Mesenchymal stem cell (in vitro differentiated cells and primary cell): ENCODE measurements at places on chromosomes 7 and 10.

DNA sequence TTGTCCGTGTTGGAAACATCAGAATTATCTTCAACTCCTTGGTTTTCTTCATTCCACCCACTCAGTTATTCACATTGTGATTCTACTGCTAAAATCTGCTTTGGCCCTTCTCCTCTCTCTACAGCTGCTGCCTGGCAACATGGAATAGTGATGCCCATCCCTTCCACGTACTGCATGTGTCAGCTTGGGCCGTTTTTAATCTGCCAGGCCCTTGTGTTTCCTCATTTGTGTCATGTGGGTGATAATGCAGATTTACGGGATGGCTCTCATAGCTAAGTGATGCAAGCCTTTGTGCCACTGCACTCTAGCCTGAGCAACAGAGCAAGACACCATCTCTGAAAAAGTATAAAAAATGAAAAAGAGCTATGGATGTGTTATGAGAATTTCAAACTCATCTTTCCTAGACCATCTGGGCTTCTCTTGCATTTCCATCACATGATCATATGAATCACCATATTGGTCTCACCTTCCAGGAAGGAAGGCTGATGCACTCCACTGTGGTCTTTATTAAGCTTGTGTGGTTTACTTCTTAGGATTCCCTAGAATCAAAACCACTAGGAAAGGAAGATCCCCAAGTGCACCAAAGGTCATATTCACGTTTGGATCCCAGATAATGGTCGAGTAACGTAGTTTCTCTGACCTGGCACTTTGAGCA lies 20.6 kb upstream of the CELF2 start:
- DNase-seq: no peak

DNA sequence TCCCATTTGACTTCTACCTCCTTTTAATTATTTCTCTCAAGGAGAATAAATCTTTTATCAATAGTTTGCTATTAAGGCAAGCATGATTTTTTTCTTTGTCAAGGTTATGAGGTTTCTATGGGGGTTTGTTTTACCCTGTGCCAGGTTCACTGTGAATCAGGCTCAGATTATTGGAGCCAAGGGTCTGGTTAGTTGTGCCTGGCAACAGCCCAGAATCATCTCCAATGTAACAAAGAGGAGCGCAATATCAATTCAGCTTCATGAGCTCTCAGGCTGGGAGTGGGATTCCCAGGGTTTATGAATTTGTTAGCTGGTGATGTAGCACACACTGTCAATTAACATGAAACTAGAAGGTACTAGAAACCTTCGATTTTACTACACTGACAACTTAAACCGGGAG lies 73.2 kb downstream of the AASS start:
- no peak for DNase-seq

DNA sequence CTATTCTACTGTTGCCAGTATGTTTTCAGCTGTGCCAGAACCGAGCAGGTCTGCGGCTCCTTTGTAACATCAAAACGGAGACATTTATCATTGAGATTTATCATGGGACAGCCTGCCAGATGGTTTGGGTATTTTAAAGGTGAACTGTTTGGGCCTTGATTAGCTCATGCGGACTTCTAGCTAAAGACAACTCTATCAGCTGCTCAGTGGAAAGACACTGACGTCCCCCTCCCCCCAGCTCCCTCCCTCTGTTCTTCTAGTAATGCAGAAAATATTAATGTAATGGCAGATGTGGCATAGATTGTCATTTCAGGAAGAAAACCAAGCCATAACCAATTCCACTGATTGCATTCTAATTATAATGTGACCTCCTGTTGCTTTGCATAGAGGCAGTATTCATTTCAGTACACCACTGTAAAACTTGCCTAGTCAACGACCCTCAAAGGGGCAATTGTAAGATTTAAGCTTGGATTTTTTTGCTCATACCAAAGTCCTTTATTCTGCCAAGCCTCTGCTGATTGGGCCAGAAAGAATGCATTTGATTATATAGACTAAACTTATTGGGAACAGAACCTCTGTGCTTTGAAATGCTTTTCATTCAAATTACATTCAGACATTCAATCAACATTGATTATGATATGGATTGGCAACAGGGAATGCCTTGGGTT lies 966.8 kb downstream of the LRMDA start:
- DNase-seq: no peak

- DNase-seq: no peak
Measured at GRCh38 chr10:26759008-26759407, 61.5 kb downstream of the PDSS1 start.

DNA sequence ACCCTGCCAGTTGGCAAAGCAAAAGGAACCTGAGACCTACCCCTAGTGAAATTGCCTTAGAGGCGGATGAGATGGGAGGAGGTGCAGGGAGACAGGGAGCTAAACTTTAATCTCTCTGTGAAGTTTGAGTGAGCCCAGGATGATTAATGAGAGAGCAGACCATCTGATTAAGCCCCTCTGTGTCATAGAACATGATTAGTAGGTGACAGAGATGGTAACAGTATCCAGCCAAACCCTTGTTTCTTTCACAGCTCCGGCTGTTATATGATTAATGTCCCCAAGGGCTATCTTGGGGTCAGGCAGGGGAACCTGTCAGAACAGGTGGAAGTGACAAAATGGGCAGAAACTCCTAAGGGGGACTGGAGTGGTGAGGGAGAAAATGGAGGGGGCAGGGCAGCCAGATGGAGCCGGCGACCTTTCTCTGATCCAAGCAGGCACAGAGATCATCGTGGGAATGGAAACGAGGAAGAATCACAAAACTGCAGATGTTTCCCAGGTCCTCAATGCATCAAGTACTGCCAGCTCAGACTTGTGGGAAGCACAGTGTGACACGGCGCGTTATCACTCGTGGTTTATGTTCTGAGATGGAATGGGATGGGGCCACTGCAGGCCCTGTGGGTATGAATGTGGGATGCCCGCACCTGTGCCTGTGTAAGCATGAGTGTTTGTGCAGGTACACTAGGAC lies 684.2 kb downstream of the LRMDA start:
- no peak for DNase-seq

DNA sequence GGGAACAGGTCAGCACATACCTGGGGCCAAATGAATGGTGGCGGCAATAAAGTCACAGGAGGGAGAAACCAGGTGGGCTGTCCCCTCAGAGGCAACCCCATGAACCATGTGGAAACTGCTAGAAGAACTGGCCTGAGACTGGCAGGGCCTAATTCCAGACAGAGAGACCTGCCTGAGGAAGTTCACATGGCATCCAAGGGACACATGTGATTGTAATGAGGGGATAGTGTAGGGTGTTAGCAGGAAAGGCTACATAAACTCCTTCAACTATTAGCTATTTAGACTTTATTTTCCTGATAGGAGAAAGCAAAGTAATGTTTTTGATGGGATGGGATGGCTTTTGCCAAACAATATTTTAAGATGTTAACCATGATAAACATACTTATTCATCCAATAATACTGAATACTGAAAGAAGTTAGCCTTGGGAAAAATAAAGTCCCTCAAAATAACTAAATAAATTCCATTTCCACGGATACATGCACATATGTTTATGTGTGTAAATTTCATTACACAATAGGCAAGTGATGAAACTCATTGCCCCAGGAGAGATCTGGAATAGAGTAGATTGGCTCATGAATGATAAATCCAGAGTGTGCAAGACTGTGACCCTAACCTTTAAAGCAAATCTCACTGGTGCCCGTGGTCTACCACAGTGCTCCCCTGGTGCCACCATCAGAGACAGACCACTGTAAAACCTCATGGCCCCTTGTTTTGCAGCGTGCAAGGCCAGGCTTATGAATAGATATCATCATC lies 137.0 kb downstream of the NRF1 start:
- peak; percentile 33 for DNase-seq

GRCh38 chr10:122170802-122171201 lies 100.3 kb upstream of the BTBD16 start:
- DNase-seq: no peak

DNA sequence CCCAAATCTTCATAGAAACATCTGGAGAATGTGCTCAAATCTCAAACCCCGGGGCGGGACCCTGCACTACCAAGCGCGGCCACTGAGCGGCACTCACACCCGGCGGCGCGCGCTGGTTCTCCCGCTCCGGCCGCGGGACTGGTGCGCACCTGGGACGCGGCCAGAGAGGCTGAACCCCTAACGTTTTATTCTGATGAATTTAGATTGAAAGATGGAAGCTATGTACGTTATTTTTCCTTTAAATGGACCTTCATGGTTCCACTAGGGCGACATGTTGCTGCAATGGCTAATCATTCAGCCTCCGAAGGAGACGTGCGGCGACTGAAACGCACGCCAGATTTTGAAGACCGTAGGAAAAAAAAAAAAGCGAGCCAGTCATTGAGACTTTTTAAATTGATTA lies 107.0 kb upstream of the INSIG1 start:
- DNase-seq: peak; percentile 21

- DNase-seq: no peak
Measured at GRCh38 chr10:72597897-72598296, 28.0 kb downstream of the MICU1 start.

DNA sequence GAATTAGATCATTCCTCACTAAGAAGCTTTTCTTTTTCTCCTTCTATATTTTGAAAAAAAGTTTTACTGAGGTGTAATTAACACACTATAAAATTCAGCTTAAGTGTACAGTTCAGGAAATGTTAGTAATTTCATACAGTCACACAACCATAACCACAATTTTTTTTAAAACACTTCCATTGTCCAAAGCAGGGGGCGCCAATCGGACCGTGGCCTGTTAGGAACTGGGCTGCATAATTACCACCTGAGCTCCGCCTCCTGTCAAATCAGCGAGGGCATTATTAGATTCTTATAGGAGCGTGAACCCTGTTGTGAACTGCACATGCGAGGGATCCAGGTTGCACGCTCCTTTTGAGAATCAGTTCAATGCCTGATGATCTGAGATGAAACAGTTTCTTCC lies 427.1 kb downstream of the TFEC start:
- DNase-seq: no peak

- DNase-seq: no peak
Measured at GRCh38 chr7:6271694-6272440, 557 bp downstream of the CYTH3 start.

DNA sequence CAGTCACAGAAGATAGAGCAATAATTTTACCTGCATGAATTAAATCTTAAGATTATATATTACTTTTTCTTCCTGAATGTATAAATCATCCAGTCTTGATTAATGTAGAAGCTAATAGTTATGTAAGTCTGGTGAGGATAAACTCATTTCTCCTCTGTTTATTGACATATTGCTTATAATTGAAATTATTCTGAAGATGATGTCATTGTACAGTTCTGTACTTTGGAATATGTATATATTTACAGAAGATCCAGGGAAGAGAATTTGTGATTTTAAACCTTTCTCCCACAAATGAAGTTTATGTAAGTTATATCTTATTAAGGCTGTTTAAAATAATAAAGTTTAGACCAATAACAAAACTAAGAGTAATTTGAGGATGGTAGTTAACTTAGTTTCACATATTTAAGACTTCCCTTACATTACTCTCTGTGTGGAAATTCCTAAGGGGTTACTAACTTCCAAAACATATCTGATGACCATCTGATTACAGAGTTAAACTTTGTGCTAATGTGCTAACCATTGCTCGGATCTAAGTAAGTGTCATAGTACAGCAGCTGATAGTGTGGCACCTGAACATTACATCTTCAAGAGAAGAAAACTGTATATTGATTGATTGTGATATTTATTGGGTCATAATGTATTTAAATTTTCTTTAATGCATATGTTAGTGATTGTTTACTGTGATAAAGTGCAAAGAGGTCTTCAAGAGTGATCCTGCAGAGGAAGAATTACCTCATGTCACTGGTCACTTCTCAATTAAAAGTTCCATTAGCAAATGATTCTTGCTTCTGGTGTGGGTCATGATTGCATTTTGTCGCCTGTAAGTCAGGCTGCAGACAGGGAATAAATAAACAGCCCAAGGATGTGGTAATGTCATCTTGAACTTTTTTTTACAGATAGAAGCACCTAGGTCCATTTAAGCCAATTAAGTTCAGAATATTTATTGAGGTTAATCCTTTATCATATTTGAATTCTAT lies 96.9 kb downstream of the UBE3C start:
- DNase-seq: peak; percentile 48

- no peak for DNase-seq
Measured at GRCh38 chr7:92669616-92670165, 79.5 kb upstream of the FAM133B start.
